ENCODE measurements at places on chromosomes 2 and 18. TPM values are rescaled to one million over a fixed set of nuclear protein-coding genes. Genes with fewer than 3 reads are reported as not detected.

ABCG8 gene
- total RNA-seq: 0.13 TPM

TRIB2 gene
- 69.2 TPM for total RNA-seq

LRP2 gene
- total RNA-seq: 85.4 TPM

POTEJ gene
- not detected for total RNA-seq

TTN gene
- 3.6 TPM for total RNA-seq

STEAP3 gene
- total RNA-seq: 25.4 TPM

MC5R gene
- total RNA-seq: not detected

SCTR gene
- 15.9 TPM for total RNA-seq

TMEM87B gene
- 21.9 TPM for total RNA-seq

SATB2 gene
- total RNA-seq: 17.5 TPM

EFHD1 gene
- total RNA-seq: 129 TPM

IL36G gene
- not detected for total RNA-seq

L3MBTL4 gene
- total RNA-seq: 15.2 TPM

- peak; percentile 85 for DNase-seq
These were observed 861 bp downstream of the SLC39A10 start for GRCh38 chr2:195657634-195658540.

DNA sequence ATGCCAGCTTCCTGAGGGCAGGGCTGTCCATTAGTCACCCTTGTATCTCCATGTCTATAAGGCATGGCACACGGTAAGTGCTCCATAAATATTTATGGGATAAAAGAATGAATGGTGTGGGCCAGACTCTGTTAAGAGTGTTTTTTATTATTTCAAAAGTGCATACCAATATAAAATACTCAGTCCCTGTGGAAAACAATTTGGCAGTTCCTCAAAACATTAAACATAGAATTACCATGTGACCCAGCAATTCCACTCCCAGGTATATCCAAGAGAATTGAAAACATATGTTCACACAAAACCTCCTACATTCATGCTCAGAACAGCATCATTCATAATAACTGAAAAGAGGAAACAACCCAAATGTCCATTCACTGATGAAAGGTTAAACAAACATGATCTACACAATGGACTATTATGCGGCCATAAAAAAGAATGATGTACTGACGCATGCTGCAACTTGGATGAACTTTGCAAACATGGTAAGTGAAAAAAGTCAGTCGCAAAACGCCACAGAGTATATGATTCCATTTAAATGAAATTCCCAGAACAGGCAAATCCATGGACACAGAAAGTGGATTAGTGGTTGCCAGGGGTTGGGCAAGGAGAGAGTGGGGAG is 69.1 kb upstream of the TCF7L1 start:
- no peak for DNase-seq

- DNase-seq: no peak
These were observed 8.1 kb downstream of the NABP1 start for GRCh38 chr2:191686066-191686465.

GRCh38 chr2:214651451-214651850 is 158.0 kb downstream of the BARD1 start:
- no peak for DNase-seq

- DNase-seq: no peak
These were observed 5.0 kb downstream of the MGAT5 start for GRCh38 chr2:134258684-134259388.

GRCh38 chr2:232882505-232883115 is 12.5 kb downstream of the SNORC start:
- no peak for DNase-seq

GRCh38 chr2:117856415-117857210 is 42.1 kb downstream of the DDX18 start:
- DNase-seq: no peak

DNA sequence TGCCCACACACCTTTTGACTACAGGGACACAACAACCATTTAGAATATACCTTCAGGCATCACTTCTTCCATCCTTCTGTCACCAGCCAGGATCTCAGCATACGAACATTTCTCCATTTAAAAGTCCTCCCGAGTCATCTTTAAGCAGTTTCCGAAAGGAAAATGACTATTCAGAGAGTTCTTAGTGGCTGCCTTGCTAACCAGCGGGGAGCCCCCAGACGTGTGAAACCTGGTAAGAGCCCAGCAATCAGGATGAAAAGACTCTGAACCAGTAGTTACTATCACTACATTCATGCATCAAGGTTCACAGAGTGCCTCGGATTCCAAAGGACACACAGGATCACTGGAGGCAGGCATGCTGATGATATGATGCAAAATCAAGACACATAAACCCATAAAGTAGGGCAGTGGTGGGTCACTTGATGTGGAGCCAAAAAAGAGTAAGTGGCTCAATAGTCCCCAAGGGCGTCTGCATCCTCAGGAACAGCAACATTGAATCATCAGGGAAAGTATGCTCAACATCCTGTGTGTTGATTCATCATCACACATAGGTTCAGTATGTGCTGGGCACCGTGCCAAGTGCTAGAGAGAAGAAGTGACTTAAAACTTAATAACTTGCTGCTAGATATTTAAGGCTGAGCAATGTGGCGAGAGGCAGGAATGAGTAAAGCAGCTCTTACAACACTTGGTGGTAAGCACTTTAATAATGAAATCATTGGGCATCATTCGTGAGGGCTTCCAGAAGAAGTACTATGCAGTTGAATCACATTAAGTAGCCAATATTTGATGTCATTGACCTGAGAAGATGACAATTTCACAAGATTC is 4.4 kb downstream of the CCL20 start:
- no peak for DNase-seq

DNA sequence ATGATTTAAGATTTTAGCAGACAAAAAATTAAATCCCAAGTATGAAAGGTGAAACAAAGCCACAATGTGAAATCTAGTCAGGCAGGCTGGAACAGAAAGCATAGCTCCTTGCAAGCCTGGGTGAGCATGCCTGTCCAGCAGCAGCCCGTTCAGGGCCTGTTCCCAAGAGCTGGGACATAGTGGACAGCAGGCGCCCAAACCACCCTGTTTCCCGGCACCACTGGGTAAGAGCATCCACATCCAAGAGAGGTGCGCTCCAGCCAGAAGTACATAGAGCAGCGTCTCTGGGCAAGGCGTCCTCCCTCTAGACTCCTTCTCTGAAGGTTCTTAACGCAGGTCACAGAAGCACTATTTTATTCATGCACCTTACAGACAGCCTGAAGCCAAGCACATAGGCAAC is 80.8 kb downstream of the DNER start:
- DNase-seq: no peak

GRCh38 chr18:49630246-49630699 is 68.4 kb downstream of the LIPG start:
- no peak for DNase-seq

DNA sequence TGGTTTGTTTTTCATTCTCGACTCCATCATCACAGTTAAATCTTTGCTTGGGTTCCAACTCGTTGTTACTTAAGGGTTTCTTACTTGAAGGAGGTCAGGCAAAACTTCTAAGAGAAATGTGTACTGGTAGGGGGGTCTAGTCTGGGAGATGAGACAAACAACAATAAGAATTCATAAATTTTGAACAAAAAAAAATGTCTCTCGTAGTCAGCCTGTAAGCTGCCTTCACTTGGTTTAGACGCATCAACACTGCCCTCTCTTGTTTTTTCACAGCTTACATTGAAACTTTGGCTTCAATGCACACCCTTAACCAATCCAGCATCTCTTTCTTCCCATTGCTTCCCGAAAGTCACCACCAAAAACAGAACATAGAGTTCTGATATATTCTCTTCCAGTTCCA is 576.4 kb upstream of the PIK3C3 start:
- no peak for DNase-seq

- DNase-seq: no peak
These were observed 64.5 kb downstream of the COPS8 start for GRCh38 chr2:237150186-237150585.

DNA sequence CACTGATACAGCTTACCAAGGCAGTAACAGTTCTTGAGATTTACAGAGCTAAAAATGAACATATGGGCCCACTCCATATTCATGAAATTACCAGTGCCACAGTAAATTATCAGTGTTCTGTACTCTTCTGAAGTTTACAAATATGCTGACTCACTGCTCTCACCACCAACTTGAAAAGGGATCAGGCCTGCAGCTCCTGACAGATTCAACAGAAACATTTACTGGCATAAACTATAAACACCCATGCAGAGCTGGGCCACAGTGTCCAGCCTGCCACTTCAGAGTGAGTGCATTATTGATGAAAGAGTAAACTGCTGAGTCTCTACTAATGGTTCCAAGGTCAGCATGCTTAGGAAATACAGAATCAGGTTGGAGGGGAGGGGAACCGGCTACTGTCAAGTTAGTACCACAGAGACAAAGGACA is 83.1 kb downstream of the FARSB start:
- no peak for DNase-seq

DNA sequence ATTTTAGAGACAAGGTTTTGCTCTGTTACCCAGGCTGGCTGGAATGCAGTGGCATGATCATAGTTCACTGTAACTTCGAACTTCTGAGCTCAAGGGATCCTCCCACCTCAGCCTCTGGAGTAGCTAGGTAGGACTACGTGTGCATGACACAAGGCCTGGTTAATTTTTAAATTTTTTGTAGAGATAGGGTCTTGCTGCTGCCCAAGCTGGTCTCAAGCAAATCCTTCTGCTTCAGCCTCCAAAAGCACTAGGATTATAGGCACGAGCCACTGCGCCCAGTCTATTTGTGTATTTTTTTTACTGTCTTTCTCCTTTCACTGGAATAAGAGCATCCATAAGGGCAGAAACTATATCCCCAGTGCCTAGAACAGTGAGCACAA is 89.3 kb downstream of the PLEKHM3 start:
- DNase-seq: peak; percentile 51

- DNase-seq: no peak
These were observed 111.3 kb downstream of the PTGR3 start for GRCh38 chr18:75097491-75098225.

DNA sequence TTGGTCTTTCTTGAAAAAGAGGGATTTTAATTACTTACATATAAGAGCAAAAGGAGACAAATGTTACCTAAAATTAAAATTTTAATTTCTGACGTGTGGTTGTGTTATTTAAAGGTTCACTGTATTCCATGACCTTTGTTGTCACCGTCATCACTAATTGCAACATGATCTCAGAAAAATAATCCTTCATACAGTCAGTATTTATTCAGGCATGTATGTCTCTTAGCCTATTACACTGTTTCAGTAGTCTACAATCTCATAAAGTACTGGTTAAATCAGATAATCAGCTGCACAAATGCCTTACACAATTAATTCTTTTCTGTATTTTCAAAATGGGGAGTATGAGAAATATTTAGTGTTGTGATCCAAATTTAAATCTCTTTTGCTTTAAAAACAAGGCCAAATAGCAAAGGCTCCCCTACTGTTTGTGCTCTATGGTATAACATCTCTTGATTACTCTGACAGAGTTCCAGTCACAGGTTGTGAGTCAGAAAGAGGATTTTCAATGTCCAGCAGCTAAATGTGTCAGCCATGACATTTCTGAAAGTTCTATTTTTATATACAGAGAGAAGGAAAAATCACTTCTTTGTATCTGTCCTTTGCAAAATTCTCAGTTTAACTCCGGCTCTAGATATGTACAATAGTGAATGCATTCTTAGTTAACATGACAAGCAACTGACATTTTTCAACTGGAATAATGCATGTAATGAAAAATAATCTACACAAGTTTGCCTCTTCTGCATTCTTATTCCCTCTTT is 184.0 kb downstream of the FIGN start:
- no peak for DNase-seq

DNA sequence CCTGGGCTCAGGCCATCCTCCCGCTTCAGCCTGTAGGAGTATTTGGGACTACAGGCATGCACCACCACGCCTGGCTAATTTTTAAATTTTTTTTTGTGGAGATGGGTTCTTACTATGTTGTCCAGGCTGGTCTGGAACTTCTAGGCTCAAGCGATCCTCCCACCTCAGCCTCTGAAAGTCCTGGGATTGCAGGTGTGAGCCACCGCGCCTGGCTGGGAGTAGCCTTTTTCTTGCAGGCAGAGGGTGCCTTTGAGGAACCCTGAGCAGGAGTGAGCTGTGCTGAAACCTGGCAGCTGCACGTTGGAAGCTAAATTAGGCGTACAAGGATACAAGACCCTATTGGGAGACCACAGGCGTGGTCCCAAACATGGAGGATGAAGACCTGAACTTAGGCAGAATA is 8.0 kb downstream of the CTDSP1 start:
- DNase-seq: no peak

DNA sequence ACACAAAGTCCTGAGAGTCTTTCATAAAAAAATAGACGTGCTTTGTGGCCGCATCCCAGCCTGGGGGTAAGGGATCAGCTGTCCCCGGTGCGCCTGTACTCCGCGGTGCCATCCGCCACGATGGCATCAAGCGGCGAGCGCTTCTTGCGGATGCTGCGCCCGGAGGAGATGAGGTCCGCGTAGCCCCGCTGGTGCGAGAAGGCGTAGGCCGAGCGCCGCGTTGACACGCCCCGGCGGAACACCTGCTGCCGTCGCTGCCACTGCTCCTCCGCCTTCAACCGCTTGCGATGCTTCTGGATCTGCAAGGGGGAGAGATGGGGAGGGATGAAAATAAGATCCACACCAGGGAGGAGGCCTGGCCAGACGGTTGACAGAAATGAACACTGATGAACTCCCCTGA is 26.8 kb upstream of the NARS1 start:
- no peak for DNase-seq

DNA sequence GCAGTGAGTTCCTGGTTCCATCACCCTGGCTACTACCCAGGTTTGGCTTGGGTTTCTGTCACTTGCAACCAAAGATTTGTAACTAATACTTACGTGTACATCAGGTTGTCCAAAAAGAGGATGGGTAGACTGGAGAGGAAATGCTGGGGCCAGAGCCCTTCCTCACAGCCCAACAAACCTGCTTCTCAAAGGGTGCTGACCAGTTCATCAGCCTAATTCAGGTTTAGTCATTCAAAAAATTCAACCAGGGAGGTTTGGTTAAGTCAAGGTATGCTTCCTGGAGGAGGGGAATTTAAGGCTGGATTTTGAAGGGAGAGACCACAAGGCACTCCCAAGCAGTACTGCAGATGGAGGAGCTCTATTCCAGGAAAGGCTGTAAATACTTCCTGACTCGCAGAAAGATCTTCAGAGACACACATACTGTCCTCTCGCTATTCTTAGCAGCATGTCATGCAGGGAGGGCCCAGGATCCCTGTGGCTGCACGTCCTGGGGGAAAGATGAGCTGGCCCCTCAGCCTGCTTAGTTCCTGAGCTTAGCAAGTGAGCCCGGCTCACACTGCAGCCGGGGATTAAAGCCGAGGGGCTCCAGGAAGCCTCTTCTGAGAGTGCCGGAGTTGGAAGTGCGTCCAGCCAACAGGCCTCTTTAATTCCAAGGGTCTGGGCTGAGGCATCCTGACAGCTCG is 40.0 kb upstream of the BIN1 start:
- DNase-seq: no peak

DNA sequence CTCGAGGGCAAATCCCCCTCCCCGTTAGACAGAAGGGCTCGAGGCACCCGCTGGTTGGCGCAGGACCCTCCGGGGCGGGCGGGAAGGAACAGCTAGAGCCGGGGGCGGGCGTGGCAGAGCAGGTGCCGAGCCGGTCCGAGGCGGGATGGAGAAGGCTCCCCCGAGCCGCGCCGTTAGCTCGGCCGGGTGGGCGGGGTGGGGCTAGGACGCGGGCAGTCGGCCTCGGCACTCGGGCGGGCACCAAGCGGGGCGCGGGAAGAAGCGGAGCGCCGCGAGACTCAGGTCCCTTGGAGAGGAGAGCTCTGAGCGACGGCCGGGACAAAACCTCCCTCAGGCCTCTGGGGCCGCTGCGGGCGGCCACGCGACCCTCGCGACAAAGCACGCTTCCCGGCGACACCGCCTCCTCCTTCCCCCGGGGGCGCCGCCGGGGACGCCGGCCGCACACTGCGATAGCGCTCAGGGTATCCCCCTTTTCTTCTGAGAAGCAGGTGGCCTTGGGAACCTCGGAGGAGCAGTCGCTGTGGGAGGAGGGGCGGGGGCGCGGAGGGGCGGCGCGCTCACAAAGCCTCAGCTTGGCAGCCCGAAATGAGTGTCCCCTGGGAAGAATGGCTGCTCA is 721 bp downstream of the FHOD3 start:
- peak; percentile 80 for DNase-seq

All from kidney (tissue), 22 donors.